ENCODE measurements at places on chromosomes 6 and 20. TPM values are rescaled to one million over a fixed set of nuclear protein-coding genes. Genes with fewer than 3 reads are reported as not detected.

Gene MBOAT1
- 29.7 TPM for polyA plus RNA-seq

Gene TP53TG5
- polyA plus RNA-seq: 2.0 TPM

Gene ORC3
- 47.5 TPM for polyA plus RNA-seq

Gene EBF4
- polyA plus RNA-seq: 31.4 TPM

Gene PBOV1
- 0.13 TPM for polyA plus RNA-seq

Gene TFAP2D
- not detected for polyA plus RNA-seq

DNA sequence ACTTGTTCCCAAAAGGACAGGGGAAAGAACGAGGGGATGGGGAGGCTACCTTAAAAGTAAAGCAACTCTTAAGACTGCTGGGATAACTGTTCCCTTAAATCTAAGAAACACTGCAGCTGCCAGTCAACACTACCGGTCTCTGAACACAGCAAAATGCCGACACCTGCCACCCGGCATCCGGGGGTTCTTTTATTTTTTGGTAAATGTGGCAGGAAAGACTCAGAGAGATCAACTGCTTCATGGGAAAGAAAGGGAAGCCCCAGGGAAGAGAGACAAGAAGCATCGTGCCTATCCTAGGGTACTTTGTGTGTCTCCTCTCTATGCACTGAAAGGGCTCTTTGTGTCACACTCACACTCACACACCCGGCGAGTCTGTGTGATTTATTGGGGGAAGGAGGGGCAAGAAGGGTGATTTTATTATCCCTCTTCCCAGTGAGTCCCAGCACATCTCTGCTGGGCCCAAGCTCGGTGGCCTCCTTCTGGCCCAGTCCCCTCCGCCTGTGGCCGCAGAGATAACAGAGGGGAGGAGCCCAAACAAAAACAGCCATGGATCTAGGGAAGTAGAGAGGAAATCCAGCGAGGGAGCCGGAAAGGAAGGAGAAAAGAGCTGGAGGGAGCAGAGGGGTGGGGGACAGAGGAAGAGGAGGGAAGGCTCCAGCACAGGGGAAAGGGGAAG lies 1.4 kb downstream of the FYN start:
- peak; percentile 70 for DNase-seq

DNA sequence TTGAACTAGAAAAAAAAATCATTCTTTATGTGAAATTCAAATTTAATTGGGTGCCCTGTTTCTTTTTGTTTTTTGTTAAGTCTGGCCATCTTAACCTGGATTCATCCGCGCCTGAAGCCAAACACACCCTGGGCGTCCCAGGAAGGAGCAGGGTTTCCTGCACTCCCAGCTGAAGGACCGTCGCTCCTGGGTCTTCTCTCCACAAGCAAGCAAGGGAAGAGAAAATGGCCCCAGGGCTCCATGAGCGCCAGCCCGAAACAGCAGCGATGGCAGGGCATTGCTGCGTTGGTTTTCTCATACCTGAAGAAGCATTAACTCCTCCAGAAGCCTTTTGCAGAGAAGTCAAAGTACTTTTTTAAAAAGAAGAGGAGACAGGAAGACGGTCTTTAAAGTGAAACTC lies 105.4 kb upstream of the AFDN start:
- DNase-seq: no peak

- DNase-seq: no peak
Measured at GRCh38 chr20:34843421-34843820, 18.0 kb upstream of the NCOA6 start.

DNA sequence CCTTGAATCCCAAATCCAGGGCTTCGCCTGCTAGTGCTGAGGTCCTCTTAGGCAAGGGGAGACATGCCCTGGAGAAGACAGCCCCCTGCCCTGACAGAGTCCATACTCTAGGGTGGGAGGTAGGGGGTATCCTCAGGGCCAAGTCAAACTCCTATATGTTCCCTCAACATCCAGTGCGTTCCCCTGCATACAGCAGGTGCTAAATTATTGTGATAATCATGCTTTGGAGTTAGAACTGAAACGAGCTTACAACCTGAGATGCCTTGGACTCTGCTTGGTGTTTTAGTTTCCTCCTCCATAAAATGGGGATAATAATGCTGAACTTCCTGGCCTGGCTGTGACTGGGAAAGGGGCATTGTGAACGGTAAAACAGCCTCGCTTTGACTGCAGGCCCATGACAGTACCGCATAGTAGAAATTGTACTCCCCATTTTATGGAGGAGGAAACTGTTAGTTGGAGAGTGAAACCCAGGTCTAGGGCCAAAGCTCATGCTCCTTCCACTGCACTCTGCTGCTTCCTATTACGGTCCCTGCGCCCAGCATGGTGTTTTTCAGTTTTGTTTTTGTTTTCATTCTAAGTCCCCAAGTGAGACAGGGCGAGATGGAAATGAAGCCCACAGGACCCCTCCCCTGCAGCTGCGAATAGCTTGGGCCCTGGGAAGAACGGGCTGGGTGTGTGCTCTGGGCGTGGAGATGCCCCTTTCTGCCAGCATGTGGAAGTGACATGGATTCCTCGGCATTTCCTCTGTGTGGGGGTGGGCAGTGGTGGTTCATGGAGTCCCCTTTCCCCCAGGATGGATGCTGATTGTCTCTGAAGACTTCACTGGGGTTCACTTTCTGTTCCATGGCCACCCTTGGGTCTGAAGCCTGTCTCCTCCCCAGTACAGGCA lies 162.5 kb downstream of the VEGFA start:
- DNase-seq: no peak

- no peak for DNase-seq
Measured at GRCh38 chr20:11582060-11582459, 335.6 kb upstream of the BTBD3 start.

GRCh38 chr20:19916531-19917485 lies 100.4 kb upstream of the NAA20 start:
- DNase-seq: no peak

GRCh38 chr20:41131594-41132387 lies 5.6 kb upstream of the PLCG1 start:
- no peak for DNase-seq

DNA sequence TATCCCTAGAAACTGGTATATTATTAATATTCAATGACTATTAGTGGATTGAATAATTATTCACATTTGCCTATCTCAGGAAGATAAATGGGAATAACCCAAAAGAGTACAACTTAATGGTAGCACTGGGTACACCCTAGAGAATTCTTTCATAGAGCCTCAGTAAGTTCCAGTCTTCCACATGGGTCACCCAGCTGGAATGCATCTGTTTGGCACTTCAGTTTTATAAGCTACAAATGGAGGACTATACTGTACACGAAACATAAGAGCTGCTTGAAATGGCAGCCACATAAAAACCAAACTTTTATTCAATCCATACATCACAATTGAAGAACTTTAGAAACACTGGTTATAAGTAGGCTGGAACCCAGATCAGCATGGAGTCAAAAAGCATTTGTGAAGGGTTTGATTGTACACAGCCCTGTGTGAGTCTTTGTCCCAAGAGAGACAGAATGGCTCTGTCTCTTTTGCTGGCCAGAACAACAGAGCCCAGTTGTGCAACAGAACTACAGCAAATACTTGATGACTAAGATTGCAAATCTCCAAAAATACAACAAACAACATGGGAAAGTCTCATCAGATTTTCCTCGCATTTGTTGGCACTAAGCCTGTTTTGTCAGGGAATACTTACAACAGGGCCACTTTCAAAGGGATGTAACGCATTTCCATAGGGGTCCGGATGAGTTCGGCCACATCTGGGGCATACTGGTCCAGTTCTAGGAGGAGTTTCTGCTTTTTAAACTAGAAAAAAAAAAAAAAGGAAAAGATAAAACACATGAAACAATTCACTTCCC lies 39.5 kb downstream of the PIGU start:
- no peak for DNase-seq

- DNase-seq: no peak
Measured at GRCh38 chr20:59933296-59933848, at the start of gene SYCP2. TSS of gene SYCP2 (minus strand) at chr20:59933637. CDS start at chr20:59922413, 11,224 bp downstream.

GRCh38 chr20:41927655-41928054 lies 309.5 kb upstream of the CHD6 start:
- DNase-seq: no peak

DNA sequence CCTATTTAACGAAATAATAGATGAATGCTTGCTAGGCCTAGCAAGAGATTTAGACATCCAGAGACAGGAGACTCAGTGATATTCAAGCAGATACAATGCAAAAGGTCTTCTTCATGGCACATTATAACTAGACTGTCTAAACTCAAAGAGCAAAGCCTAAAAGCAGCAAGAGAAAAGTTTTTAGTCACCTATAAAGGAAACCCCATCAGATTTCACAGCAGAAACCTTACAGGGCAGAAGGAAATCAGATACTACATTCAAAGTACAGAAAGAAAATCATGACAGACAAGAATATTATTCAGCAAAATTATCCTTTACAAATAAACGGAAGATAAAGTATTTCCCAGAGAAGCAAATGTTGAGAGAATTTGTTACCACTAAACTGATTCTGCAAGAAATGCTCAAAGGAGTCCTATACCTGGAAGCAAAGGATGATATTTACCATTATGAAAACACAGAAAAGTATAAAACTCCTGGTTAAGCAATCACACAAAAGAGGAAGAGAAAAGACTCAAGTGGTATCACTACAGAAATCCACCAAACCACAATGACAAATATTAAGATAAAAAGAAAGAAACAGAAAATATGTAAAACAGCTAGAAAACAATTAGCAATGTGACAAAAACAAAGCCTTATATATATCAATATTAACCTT lies 333.7 kb downstream of the MEI4 start:
- no peak for DNase-seq

DNA sequence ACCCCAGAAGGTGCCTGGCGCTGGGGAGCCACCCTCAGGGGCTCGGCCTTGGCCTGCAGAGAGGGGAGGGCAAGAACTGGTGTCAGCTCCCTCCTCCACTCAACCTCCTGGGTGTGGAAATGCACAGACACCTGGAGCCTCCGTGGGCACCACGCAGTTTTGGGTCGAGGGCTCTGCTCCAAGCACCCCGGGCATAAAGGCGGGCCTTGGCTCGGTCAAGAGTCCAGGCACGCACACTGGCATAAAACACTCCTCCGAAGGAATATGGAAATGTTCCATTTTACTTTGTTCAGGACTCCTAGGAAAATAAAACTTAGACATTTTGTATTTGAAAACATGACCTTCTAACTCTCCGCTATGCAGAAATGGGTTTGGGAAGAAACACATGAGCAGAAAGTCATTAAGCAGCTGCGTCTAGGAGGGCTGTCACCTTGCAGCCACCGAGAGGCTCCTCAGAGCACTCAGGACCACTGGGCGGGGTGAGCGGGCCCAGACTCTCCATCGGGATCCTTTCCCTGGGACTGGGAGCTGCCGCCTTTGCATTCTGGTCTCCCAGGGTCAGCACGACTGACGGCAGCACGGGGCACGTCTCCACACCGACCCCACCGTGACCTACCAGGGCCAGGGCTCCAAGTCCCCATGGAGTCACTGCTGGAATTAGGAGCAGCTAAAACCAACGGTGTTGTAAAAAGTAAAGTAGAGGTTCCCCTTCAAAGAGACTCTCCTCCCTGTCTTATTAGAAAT lies 46.0 kb upstream of the DACT2 start:
- DNase-seq: no peak

- DNase-seq: no peak
Measured at GRCh38 chr6:16216501-16217155, 21.8 kb upstream of the GMPR start.

GRCh38 chr6:54717849-54718455 lies 128.6 kb upstream of the FAM83B start:
- peak; percentile 63 for DNase-seq

- no peak for DNase-seq
Measured at GRCh38 chr6:168218785-168219566, 100.6 kb downstream of the DACT2 start.

DNA sequence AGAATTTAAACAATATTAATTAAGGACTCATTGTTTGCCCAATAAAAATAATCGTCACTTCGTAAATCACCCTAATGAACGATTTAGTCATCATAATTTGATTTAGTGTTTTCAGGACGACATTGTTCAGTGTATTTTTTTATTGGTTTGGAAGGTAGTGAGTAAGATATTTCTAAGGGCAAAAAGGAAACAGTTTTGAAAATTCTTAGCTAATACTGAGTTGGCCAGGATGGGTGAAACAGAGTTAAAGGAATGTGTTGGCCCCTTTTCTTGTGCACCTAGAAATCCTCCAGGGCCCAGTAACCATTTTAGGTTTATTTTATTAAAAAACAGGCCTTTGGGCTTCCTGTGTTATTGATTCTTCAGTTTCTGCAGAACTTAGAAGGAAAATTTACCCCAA lies 25.3 kb downstream of the ANKS1A start:
- no peak for DNase-seq

GRCh38 chr6:70973604-70974003 lies 16.7 kb upstream of the B3GAT2 start:
- no peak for DNase-seq

DNA sequence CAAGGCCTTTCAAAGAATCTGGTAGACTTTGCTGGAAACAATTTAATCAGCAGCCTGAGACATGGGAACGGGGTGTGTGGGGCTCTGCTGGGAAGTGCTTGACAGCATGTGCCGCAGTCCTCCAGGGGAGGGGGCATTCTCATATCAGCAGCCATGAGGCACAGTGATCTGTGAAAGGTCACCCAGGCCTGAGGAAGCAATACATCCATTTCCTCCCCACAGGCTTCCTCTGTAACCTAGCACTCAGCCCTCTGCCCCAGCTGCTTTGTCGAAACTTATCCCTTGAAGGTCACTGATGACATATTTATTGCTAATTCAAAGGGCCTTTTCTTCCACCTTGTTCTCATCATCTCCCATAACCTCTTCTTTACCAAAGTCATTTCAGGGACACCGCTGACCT lies 103.3 kb downstream of the TNFAIP3 start:
- DNase-seq: no peak

GRCh38 chr6:80618953-80619352 lies 512.5 kb downstream of the BCKDHB start:
- no peak for DNase-seq

DNA sequence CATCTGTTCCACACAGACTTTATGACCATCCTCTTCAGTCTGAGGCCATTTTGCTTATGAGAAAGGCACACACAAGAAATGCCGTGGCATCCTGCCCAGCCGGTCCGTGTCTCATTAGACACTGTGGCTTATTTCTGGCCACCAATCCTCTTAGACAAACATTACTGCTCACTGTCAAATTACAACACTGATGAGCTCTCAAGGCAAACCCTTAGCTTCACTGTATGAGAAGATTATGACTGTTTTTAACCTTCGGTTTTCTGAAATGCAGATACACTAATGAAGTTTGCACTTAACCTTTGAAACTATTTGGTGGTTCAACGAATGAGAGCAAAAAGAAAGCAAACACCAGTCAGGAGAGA lies 50.5 kb upstream of the DST start:
- DNase-seq: no peak

DNA sequence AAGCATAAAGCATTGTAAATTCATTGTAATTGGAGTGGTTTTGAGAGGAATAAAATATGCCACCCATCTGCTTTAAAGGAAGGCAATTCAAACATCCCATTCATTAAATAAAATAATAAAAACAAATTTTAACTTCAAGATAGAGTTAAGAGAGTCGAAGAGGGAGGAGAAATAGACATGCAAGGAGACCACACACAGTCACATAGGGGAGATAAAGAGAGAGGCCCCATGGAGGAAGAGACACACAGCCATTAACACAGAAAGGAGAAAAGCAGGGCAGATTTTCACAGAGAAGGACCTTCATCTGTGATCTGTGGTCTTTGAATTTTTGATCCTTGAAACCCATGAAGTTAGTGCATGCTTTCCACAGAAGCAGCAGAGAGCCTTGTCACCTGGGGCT lies 214.3 kb upstream of the TCF21 start:
- no peak for DNase-seq
